H54 (cell line): ENCODE measurements at places on chromosomes 6 and 20.

- no peak for DNase-seq
Observed at GRCh38 chr20:47762699-47763268, 22.5 kb downstream of the SULF2 start.

DNA sequence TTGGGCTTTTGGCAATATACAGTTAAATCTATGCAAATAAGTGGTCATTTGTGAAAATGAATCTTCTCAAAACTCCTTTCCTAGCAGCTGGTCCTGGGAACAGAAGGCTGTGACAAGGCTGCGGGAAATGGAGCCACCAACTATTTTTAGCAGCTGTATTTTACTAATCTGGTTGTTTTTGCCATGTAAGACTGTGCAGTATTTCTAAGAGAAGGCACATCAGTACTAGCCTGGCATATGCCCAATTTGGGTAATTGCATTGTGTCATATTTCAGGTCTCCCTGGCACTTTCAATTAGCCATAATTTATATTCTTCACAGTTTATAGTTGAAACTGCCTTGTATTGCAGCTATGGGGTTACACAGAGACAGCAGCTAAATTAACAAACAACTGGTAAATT is 109.6 kb downstream of the MANEA start:
- no peak for DNase-seq

- no peak for DNase-seq
Observed at GRCh38 chr20:25058847-25059810, 1.2 kb upstream of the ACSS1 start.

GRCh38 chr6:148151896-148152643 is 190.6 kb upstream of the SASH1 start:
- DNase-seq, result no peak

- DNase-seq, result no peak
Observed at GRCh38 chr6:126267626-126268025, 72.3 kb upstream of the CENPW start.

DNA sequence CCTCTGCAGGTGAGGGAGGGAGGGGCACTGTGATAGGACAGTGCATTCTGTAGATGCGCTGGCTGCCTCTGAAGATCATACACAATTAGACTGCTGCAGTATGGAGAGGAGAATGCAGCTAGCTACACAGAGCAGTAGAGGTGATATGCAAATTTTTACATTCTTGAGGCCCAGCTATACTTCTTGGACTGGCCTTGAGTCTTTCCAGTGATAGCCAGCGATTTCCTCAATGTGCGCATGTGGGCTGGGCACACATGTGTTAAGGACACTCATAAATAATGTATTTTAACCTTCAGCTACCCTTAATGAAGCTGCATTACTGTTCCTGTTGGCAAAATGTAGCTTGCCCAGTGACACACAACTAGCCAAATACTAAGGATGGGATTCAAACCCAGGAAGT is 19.0 kb downstream of the TTPAL start:
- DNase-seq, result no peak

DNA sequence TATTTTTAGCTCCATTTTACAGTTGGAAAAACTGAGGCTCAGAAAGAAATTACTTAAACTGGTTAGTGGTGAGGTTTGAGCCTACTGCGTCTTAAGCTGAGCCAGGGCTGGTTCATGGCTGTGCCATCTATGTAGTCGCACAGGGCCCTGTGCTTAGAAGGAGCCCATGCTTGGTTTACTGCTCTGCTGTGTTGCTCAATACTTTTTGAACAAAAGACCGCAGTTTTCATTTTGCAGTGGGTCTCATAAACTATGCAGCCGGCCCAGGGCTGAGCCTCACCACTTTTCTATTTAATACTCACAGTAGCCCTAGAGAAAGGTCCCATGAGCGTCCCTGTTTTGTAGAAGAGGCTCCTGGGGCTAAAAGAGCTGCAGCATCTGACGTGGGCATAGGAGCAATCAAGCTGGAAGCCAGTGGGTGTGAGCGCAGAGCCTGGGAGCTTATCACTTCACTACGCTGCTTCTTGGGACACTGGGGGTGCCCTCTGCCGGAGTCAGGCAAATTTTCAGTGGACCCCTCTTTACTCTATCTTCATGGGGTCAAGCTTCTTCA is 501 bp downstream of the SIRPB2 start:
- DNase-seq, result no peak

GRCh38 chr20:6623989-6624388 is 143.5 kb upstream of the BMP2 start:
- DNase-seq, result no peak

- DNase-seq, result no peak
Observed at GRCh38 chr6:136129365-136129764, 120.7 kb downstream of the MTFR2 start.

DNA sequence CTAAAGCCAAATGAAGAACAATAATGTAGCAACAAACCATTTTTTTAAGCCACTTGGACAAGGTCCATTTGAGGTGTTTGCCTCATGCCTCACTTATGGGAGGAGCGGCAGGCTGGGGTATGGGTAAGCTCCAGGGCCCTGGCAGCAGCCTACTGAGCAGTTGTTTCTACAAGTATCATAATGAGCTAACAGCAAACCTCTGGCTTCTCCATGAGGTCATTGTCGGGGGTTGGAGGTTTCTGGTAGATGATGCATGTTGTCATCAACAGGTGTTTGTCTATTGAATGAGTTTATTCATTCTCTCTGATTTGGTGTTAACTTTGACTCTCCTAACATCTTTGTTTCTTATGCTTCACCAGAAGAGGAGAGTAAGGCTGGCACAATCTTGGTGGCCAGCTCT is 150.7 kb downstream of the TBC1D7 start:
- DNase-seq, result no peak

GRCh38 chr20:59888050-59888449 is 45.4 kb downstream of the SYCP2 start:
- DNase-seq, result no peak
